Immature natural killer cell (primary cell): ENCODE measurements at places on chromosomes 16 and 17. TPM values are rescaled to one million over a fixed set of nuclear protein-coding genes. Genes with fewer than 3 reads are reported as not detected.

The SGCA gene
- not detected for polyA plus RNA-seq

The HSD17B2 gene
- not detected for polyA plus RNA-seq

The ITGB4 gene
- not detected for polyA plus RNA-seq

DNA sequence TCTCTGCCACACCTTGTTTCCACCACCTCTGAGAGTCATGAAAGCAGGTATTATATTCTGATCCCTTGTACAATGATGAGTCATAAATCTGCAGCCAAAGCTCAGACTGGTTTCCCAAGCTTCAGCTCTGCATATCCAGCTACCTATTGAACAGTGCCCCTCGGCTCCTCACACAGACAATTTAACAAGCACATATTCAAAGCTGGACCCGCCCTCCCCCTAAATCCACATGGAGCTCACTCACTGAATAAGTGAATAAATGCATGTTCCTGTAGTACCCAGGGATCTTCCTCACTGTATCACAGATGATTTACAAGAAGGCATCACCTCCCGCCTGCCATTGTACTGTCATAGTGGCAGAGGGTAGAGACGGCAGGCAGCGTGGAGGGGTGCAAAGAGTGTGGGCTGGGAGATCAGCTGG is 516.4 kb downstream of the GRIN2A start:
- no peak for DNase-seq

DNA sequence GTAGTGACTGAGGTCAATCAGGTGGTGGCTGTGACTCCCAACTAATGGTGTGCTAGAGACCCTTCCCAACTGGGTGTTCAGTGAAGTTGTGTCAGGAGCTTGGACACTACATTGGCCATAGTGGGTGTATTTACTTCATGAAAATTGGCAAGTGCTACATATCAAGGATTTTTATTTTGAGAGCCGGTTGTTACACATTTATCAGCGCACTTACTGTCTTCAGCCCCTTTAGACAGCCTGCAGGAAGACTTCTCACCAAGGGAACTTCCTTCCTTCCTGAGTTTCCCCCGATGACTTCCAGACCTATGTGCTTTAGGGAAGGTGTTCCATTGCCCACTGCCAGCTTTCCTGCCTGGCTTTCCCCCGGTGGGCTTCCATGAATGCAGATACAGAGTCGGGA is 261.2 kb downstream of the CBLN1 start:
- DNase-seq: no peak
